ENCODE measurements at places on chromosomes 5 and 9.

DNA sequence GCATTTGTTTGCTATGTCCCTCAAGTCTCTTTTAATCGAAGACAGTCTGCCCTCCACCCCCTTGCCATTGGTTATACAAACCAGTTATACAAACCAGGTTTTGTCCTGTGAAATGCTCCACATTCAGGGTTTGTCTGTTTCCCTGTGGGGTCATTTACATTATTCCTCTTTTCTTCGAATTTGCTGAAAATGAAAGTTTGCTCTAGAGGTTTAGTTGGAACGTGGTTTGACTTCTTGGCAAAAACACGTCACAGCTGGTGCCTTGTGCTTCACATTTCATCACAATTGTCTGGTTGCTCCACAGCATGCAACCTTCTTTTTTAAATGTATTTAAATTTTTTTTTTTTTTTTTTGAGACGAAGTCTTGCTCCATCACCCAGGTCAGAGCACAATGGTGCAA lies 4.2 kb upstream of the HAVCR2 start:
- DNase-seq, result peak; percentile 29

DNA sequence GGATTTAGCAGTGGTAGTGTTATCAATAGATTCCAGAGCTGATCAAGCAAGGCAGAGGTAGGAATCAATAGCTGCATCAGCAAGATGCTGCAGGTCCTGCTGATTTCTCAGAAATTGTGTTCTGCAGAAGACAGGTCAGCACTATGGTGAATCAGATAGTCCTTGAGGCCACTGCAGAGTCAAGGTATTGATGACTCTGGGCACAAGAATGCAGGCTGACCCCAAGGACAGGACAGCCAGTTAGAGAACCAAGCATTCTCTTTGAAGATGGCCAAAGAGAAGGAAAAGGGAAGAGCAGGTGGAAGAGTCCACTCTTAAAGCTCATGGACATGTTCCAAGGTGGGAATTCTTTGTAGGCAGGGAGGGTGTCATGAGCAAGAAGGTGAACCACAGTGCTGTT lies 28.0 kb downstream of the PRUNE2 start:
- peak; percentile 11 for DNase-seq

DNA sequence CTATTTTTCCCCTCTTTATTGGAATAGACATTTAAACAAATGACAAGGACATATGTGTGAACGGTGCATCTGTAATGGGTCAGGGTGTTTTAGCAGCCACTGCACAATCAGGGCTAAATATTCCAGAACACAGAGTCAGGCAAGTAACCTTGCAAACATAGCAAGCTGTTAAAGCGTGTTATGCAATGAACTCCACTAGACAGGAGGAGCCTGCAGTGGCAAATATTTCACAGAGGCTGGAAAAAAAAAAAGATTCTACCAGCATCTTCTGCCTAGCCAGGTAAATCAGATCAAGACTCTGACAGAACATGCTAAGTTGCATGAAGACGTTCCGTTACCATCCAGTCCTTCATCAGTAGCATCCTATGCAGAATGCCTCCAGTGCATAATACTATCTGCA lies 171.8 kb downstream of the SEMA5A start:
- no peak for DNase-seq

DNA sequence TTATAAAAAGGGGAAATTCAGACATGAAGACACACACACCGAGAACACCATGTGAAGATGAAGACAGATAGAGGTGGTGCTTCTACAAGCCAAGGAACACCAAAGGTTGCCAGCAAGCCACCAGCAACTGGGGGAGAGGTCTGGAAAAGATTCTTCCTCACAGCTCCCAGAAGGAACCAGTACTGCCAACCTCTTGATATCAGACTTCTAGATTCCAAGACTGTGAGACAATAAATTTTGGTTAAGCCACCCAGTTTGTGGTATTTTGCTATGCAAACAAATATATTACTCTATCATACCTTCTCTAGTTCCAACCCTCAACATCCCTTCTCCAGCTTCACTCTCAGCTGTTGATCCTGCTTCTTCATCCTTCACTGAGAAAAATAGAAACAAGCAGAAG lies 451.1 kb downstream of the EBF1 start:
- DNase-seq, result peak; percentile 58

GRCh38 chr9:113995963-113996362 lies 82.1 kb downstream of the AMBP start:
- no peak for DNase-seq

- peak; percentile 83 for DNase-seq
These were observed 4.4 kb downstream of the RIMOC1 start for GRCh38 chr5:41908374-41909079.

- no peak for DNase-seq
These were observed 560.5 kb downstream of the TUSC1 start for GRCh38 chr9:25117791-25118190.

DNA sequence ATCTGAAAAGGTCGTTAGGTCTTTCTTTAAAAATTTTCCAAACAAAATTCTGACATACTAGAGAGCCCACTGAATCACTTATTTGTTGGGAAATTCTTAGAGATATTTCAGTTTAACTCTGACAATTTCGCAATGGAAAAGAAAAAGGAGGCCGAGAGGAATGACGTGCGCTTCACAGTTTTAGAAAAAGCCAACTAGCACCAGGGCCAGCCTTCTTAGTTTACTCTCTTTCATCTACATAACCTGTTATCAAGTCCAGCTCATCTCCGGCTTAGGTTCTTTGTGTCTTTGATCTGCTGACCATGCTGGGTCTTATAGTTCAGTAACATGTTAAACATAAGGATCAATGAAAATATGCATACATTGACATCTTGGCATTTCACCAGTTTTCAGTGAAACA lies 201.7 kb upstream of the TAS2R1 start:
- DNase-seq, result peak; percentile 21

- no peak for DNase-seq
These were observed 117.1 kb upstream of the CHD1 start for GRCh38 chr5:99045871-99046270.

DNA sequence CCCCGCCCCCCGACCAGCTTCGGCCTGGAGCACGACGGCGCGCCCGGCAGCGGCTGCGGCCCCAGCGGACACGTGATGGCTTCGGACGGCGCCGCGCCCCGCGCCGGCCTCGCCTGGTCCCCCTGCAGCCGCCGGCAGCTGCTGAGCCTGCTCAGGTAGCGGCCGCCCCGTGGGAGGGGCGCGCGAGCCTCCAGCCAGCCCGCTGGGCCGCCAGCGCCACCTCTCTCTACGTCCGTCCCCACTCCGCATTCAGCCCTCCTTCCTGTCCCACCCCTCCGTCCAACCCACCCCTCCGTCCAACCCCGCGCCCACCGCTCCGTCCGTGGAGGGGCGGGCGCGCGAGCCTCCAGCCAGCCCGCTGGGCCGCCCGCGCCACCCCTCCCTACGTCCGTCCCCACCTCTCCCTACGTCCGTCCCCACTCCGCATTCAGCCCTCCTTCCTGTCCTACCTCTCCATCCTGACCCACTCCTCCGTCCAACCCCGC lies 6.5 kb downstream of the ADAMTS13 start:
- peak; percentile 38 for DNase-seq

- DNase-seq, result peak; percentile 1
These were observed 29.0 kb upstream of the GPR150 start for GRCh38 chr5:95590880-95591279.

GRCh38 chr9:134961331-134962064 lies 43.8 kb upstream of the FCN1 start:
- DNase-seq, result no peak

- DNase-seq, result no peak
These were observed 78.0 kb upstream of the TGFBR1 start for GRCh38 chr9:99026956-99027298.

DNA sequence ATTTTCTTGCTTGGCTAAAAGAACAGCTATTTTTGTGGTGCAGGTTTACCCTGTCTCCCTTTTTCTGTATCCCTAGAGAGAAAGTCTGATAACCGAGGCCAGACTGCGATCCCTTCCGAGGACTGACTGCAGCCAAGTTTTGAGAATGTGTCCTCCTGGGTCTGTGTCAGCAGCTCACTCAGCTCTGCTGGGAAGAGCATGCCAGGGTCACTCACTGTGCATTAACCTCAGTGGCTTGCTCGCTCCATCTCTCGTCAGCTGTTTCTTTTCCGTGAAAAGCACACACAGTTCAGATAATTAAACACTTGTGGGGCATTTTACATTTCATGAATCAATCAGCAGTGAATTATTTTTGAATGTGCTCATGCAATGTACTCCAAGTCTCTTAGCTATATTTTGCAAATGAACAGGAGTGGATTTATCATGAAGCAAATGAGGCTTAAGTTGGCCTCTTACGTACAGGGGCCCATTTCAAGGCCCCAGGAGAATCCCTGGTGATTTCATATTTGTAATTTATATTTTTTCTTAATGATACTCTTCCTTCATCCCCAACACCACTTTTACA lies 252.1 kb downstream of the SMARCA2 start:
- peak; percentile 50 for DNase-seq

DNA sequence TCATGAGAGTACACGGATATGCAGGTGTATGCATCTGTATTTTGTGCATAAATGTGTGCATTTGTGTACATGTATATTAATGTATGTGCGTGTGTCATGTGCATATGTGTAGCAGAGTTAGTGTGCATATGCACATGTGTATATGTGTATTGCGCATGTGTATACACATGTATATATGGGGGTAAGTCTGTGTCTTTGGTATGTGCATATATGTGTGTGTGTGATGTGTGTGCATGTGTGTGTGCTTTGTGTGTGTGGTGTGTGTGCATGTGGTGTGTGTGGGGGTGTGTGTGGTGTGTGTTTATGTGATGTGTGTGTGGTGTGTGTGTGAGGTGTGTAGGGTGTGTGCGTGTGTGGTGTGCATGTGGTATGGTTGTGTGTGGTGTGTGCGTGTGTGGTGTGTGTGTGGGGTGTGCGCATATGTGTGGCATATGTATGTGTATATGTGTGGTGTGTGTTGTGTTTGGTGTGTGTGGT lies 13.1 kb upstream of the CTSL start:
- no peak for DNase-seq

GRCh38 chr5:141042555-141042954 lies 8.6 kb upstream of the PCDHB1 start:
- DNase-seq, result no peak

DNA sequence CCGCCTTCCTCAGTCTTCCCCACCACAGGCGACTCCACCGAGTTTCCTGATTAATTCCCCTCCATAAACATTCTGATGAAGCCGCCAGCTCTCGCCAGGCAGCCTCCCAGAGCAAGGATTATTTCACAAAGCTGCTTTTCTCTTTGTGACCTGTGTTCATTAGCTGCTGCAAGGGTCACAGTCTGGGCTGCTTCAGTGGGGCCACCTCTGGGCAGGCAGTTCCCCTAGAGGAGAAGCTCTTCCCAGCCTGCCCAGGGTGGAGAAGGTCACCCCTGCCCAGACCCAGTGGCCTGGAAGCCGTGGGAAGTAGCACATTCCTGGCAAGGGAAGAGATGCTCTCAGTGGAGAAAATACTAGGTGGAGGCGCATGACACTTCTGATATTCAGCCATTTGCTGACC lies 58.4 kb upstream of the RAPGEF1 start:
- no peak for DNase-seq

- DNase-seq, result no peak
These were observed 284.8 kb downstream of the DENND1A start for GRCh38 chr9:123645126-123645525.

- DNase-seq, result peak; percentile 39
These were observed 550 bp downstream of the CORO2A start for GRCh38 chr9:98191671-98192502.

DNA sequence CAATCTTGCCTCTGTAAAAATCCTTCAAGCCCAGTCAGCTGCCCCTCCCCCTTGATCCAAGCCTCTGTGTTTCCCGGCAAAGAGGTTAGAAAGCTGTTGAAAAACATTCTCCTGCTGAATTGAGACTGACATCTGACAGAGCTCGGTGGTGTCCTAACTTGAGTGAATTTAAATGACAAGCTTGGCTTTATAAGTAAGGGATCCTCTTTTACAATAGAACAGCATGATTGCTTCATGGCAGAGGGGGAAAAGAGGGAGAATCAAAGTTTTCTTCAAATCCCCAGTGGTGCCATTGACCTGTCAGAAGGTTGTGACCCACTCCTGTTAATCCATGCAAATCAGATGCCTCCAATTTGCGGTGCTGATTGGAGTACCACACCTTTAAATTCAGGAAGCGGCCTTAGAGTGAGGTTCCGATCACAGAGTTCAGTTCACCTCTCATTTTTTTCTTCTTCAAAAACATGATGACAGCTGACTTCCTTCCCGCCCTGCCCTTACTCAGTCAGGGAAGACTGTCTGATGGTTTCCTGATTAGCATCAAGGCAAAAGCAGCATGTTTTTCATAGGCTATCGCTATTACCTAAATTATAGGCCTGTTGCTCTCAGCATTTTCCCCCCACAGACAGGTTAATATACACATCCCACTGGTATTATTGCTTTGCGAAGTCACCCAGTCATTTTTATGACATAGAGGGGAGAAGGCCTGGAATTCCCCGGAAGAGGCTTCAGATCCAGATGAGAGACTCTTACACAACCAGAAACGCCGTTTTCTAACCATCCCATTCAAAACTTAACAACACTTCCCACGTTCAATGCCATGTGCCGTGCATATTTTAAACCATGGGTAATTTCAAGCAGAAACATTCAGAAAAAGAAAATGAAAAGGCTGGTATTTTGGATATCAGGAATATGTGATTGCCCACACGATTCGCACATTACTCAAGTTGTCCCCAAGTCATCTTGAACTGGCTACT lies 141.4 kb downstream of the EBF1 start:
- peak; percentile 77 for DNase-seq

DNA sequence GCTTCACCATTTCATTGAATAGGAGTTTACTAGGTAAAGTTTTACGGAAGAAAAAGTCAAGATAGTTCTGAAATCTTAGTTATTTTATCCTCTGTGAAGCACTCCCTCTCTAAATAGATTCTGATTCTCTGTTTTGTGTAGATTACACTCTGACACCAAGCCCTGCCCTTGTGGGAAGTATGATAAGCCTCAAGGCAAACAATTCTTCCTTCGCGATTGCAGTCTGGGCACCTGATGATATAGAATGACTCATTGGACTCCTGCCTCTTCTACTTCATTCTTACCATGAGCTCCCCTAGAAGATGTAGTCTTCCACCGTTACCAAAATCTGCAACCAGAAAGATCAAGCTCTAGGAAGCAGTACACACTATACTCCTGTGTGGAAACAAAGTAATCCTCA lies 626.9 kb upstream of the PTGER4 start:
- DNase-seq, result no peak

GRCh38 chr5:56993241-56993640 lies 41.3 kb upstream of the MIER3 start:
- no peak for DNase-seq

GRCh38 chr9:16318516-16319060 lies 551.9 kb downstream of the BNC2 start:
- no peak for DNase-seq

DNA sequence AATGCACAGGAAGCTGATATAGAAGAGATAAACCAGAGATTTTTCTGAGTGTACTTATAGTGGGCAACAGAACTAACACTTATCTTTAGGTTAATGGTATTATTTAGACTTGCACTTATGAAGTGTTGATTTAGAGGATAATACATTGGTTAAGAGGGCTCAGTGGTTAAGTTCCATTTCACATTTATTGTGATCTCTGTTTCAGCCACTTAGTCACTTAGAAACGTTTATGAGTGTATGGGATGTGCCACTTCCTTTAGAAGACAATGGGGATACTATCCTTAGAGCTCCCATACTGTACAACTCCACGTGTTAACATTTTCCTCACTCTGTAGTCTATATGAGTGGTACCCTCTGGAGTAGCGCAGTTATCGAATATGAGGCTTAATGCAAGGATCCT lies 57.5 kb downstream of the PIP5K1B start:
- no peak for DNase-seq

GRCh38 chr9:6632516-6633183 lies 12.9 kb downstream of the GLDC start:
- no peak for DNase-seq

- no peak for DNase-seq
These were observed 587.0 kb upstream of the ZNF608 start for GRCh38 chr5:125333416-125333815.

- DNase-seq, result no peak
These were observed 1402.4 kb upstream of the NUDT12 start for GRCh38 chr5:104965006-104965405.

Measured in GM23248 (cell line).